Substantia nigra (tissue), 51 donors: ENCODE measurements at places on chromosomes 16 and 17.

GRCh38 chr16:29745121-29745852 is 503 bp downstream of the C16orf54 start:
- DNase-seq = no peak

- DNase-seq = no peak
Observed at GRCh38 chr17:67865438-67865837, 40.1 kb downstream of the BPTF start.

- DNase-seq = peak; percentile 26
Observed at GRCh38 chr17:70168044-70168976, 1.0 kb upstream of the KCNJ2 start.

DNA sequence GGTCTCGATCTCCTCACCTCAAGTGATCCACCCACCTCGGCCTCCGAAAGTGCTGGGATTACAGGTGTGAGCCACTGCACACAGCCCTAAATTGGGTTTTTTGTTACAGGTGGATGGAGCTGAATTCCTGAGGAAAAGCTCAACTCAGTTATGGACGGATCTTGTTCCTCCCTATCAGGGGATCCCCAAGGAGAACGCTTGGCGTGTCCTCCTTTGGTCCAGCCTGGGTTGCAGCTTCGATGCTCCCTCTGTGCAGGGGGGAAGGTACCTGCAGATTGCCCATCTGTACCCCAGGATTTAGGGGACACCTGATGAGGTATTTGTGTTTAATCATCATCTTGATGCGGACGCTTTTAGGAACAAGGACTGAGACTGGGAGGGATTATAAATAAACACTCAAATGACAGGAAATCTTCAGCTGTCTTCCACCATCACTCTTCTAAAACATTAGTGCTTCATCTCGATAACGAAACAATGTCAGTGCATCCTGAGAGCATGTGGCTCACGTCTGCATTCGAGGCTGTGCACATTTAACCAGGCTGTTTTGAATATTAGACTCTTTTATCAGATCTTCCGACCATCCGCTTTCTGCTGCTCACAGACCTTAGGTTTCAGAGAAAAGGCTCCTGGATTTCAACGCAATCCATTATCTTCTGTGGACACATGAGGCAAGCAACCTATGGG is 18.2 kb upstream of the MEIOB start:
- DNase-seq = no peak

DNA sequence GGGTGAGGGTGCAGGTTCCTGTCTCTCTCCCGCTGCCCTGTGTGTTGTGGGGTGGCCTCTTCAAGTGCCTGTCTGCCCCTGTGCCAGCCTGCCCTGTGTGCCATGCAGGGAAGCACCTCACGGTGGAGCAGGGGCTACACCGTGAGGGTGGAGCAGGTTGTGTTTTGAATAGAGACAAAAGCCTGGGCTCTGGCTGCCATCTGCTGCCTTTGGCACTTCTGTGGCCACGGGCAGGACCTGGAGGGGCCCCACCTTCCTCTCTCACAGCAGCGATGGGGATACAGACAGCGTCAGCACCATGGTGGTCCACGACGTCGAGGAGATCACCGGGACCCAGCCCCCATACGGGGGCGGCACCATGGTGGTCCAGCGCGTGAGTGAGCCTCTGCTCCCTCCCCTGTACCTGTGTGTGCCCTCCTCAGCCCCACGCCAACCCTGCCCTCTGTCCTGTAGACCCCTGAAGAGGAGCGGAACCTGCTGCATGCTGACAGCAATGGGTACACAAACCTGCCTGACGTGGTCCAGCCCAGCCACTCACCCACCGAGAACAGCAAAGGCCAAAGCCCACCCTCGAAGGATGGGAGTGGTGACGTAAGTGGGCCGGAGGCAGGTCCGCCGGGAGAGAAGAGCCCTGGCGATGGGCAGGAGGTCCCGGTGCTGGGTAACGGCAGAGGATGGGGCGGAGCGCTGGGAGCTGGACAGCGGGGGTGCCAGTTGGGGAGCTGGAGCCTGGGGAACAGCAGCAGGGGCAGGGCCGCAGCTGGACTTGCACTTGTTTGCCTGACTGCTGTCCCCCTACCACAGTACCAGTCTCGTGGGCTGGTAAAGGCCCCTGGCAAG is 5.4 kb upstream of the C17orf107 start:
- no peak for DNase-seq

DNA sequence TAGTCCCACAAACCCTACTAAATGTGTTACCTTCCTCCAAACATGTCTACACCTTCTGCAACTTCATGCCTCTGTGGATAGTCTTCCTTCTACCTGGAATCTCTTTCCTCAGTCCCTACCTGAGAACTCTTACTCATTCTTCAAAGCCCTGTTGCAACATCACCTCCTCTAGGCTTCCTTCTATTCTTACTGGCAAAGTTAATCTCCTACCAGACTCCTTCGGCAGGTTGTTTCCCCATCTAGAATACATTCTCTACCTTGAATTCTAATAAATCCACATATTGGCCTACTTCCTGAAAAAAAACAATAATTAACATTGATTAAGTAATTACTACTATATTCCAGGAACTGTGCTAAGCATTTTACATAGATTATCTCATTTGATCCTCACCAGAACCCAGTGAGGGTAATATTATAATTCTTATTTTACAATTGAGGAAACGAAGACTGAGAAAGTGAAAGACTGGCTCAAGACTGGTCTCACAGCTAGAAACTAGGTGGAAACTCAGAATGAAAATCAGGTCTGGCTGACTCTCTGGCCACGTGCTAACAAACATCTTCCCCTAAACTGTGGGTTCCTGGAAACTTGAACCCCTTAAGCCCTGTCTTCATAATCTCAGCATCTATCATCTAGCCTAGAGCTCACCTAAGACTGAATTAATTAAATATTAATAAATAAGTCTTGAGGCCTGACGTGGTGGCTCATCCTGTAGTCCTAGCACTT is 4.6 kb upstream of the STAT3 start:
- no peak for DNase-seq

- no peak for DNase-seq
Observed at GRCh38 chr16:83818276-83818675, 10.5 kb downstream of the HSBP1 start.

GRCh38 chr16:3189869-3190268 is 1.9 kb downstream of the OR1F1 start:
- DNase-seq = no peak

GRCh38 chr16:85042606-85043005 is 15.0 kb downstream of the KIAA0513 start:
- DNase-seq = no peak

- DNase-seq = peak; percentile 75
Observed at GRCh38 chr17:37047631-37048104, 98.9 kb downstream of the AATF start.

DNA sequence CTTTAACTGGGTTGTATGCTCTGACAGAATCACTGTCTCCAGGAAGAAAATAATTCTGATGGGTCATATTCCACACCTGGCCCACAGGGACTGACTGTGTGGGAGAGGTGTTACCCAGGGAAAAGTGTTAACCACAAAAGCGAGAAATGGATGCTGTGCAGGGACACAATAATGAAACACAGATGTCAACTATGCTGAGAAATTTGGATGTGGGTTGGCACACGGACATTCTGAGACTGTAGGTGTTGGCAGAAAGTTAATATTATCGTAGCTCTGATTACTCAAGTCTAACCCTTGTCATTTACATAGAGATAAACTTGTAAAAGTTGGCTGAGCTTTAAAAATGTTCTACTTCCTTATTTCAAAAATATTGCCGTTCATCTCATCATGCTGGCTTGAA is 19.6 kb downstream of the TMC5 start:
- no peak for DNase-seq

GRCh38 chr16:63447121-63447520 is 1410.9 kb upstream of the CDH8 start:
- DNase-seq = no peak

DNA sequence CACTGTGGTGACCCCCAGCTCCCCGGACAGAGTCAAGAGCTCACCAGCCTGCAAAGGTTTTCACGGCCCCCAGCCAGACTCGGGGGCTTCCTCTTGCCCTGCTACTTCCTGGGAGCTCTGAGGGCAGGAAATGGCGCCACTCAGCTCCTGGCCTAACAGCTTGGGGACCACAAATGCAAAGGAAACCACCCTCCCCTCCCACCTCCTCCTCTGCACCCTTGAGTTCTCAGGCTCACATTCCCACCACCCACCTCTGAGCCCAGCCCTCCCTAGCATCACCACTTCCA is 375 bp upstream of the SPN start:
- DNase-seq = no peak

DNA sequence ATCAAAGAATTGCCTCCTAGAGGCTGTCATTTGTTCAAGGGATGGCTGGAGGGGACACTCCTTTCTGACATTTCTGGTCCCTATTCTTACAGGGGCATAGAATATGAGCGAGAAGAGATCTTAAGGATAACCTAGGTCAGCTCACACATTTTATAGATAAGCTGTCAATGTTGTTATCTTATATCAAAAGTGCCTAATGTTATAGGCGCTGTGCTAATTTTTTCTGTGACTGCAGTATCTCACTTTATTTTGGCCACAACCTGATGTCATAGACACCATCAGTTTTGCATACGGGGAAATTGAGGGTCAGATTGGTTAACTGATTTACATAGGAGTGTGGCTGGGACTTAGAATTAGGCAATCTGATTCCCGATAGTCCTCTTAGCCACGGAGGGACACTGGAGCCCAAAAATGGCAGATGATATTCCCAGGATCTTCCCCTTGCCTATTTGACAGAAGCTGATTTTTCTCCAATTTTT is 1.2 kb downstream of the CPD start:
- DNase-seq = no peak

DNA sequence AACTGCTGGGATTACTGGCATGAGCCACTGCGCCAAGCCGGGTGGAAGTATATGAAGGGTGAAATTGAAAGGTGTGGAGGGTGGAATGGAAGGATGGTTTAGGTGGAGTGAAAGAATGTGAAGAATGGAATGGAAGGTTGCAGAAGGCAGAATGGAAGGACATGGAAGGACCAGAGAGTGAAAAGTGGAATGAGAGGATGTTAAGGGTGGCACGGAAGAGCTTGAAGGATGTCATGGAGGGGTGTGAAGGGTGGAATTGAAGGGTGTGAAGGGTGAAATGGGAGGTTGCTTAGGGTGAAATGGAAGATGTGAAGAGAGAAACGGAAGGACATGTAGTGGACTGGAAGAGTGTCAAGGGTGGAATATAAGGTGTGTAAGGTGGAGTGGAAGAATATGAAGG is 16.2 kb downstream of the MIS12 start:
- no peak for DNase-seq

GRCh38 chr16:85673529-85674417 is 15.0 kb downstream of the GINS2 start:
- DNase-seq = no peak

GRCh38 chr17:78486946-78487680 is 90.1 kb downstream of the DNAH17 start:
- no peak for DNase-seq

DNA sequence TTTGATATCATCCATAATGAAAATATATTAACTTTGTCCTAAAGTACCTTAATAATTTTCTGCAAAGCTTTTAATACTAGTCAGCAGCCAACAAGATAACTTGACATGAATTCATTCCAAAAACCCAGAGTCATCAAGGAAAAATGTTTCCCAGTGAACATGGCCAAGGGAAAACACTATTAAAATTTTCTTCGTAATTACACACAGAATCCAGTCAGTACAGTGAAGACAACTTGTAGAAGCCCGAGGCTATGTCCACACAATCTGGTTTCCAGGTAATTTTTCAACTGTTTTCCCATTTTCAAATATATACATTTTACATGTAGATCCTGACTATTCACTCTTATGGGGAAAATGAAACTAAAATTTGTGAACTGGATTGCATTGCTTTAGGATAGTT is 600.9 kb downstream of the CDH8 start:
- no peak for DNase-seq

- DNase-seq = no peak
Observed at GRCh38 chr16:20734056-20734455, 7.6 kb downstream of the THUMPD1 start.

GRCh38 chr17:57080718-57081117 is 4.3 kb upstream of the AKAP1 start:
- DNase-seq = no peak

- no peak for DNase-seq
Observed at GRCh38 chr17:7850701-7851437, 4.0 kb upstream of the TMEM88 start.

- no peak for DNase-seq
Observed at GRCh38 chr16:87227296-87227951, 89.8 kb downstream of the C16orf95 start.

- DNase-seq = no peak
Observed at GRCh38 chr16:17518441-17518840, 47.7 kb upstream of the XYLT1 start.

GRCh38 chr16:16997349-16997748 is 473.4 kb downstream of the XYLT1 start:
- no peak for DNase-seq

DNA sequence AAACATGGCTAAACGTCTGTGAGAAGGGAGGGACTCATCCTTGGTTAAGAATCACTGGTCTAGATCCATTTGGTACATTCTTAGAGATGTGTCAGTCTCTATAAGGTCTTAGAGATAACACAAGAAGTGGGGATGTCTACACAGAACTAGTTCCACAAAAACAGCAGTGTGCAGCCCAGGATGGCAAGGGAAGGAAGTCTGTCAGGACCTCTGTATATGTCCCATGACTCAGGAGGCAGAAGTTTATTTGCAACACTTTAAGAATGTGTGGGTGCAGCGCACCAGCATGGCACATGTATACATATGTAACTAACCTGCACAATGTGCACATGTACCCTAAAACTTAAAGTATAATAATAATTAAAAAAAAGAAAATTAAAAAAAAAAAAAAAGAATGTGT is 548.5 kb upstream of the SOX9 start:
- DNase-seq = no peak

DNA sequence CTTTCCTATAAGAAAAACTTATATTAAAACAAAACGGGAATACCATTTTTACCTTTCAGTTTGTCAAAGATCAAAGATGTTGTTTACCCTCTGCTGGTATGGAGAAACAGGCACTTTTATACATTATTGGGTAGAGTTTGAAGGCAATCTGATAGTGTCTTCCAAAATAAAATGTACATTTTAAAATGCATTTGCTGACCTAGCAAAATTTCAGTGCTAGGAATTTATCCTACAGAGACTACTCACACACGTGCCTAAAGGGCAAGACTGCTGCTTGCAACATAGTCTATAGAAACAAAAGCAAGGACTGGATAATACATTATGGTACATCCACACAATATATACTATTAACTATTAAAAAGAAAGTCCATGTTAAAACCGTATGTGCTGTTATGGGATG is 36.0 kb downstream of the COPRS start:
- no peak for DNase-seq
